NAMALWA (cell line): ENCODE measurements at places on chromosomes 11 and 22.

DNA sequence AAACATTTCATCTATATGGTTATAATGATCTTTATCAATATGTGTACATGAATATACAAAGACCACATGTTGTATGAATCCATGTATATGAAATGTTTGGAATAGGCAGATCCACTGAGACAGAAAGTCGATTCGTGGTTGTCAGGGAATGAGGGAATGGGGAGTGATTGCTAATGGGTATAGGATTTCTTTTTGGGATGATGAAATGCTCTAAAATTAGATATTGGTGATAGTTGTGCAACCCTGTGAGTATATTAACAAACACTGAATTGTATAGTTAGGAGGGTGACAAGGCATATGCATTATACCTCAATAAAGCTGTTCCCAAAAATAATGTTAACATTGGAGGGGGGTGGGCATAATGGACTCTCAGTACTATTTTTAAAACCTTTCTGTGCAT, 5.0 kb upstream of the PTPMT1 start:
- no peak for DNase-seq

DNA sequence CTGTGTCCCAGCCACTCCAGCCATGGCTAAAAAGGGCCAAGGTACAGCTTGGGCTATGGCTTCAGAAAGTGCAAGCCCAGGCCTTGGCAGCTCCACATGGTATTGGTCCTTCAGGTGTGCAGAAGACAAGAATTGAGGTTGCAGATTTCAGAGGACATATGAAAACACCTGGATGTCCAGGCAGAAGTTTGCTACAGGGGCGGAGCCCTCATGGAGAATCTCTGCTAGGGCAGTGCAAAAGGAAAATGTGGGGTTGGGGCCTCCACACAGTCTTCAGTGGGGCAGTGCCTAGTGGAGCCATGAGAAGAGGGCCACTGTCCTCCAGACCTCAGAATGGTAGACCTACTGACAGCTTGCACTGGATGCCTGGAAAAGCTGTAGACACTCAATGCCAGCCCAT, 1074.1 kb downstream of the JRKL start:
- DNase-seq: peak; percentile 2

DNA sequence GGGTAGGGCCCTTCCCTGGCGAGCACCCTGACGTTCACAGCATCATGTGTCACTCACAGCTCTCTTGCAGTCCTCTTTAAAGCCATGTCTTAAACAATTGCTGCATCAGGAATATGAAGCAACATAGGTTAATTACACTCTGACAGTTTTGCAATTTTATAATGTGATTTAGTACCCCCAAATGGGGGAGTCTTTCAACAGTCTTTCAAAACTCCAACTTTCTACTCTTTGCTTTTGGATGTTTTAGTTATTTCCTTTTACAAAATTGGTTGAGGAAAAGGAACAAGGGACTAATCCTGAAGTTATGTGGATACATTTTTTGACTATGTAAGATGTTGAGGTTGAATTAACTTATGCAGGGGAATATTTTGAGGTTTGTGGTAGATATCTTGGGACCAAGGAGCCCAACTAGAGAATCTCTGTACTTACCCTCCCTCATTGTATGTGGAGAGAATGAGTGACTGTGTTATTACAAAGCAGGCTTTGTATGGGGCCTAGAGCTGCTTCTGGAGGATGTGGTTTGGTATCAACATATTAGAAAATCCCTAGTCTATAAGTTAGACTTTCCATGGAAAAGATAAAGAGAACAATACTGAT, at the start of gene MMP8:
Gene MMP8 (minus strand): TSS at position 51 of the 597 bp plus-strand sequence. CDS start 99 bp downstream, outside the sequence.
- DNase-seq: no peak

DNA sequence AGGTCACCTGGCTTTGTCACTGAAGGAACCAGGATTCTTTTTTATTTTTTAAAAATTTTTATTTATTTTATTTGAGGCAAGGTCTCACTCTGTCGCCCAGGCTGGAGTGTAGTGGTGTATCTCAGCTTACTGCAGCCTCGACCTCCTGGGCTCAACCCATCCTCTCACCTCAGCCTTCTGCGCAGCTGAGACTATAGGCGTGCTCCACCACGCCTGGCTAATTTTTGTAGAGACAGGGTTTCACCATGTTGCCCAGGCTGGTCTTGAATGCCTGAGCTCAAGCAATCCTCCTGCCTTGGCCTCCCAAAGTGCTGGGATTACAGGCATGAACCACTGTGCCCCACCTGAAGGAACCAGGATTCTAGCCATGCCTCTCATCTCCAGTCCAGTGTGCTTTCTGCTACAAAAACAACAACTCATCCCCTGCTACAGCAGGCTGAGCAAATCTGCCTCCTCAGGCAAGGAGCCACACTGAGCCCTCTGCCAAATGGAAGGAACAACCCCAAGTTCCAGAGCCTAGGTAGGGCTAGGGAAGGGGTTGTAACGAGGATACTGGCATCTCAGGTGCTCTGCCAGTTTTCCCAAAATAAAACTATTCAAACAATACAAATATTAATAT, 2.6 kb upstream of the PEX26 start:
- DNase-seq: no peak

- no peak for DNase-seq
Observed at GRCh38 chr11:128204898-128205297, 382.5 kb downstream of the ETS1 start.

- DNase-seq: no peak
Observed at GRCh38 chr11:68330700-68331337, 18.4 kb downstream of the LRP5 start.

DNA sequence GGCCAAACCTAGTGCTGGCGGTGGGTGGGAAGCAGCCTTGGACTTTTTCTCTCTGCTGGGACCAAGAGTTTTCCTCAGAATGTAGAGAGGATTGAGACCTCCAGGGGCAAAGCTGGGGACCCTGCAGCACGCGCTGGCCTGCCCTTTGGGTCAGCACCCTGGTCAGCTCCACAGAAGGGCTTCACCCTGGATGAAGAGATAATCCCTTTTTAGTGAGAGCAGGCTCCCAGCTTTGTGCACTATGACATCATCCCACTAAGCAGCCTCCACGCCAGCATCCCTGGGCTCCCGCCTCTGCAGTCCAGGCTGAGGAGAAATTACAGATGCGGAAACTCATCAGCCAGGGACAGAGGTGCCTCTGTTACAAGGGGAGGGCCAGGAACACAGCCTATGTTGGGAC, 23.5 kb downstream of the DRICH1 start:
- DNase-seq: no peak

DNA sequence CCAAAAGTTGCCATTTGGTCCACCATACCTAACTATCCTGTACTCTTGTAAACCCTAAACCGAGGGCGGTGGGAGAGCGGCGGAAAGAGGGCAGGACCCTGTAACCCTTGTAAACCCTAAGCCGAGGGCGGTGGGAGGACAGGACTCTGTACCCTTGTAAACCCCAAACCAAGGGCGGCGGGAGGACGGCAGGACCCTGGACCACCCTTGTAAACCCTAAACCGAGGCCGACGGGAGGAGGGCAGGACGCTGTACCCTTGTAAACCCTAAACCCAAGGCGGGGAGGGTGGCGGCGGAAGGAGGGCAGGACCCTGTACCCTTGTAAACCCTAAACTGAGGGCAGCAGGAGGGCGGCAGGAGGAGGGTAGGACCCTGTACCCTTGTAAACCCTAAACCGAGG, 12.5 kb upstream of the OR52I2 start:
- DNase-seq: no peak

DNA sequence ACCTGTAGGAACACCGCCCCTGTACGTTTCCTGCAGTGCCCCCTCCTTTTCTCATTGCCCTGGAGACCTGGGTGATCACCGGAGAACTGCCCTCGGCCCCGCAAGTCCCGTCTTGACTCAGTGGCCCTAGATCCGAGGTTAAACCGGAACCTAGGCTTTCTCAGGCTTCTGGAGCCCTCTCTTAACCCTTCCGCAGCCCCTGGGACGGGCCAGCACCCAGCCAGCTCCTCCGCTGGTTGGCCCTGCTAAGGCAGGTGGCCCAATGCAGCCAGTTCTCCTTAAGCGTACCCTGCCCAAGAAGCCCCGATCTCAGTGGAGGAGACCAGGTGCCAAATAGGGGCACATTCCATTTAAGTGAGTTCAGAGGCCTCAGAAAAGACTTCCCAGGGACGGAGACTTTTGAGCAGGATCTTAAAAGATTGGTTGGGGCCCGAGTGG, 776 bp downstream of the NLRX1 start:
- DNase-seq: no peak
